Activated CD8-positive, alpha-beta memory T cell treated with anti-CD3 and anti-CD28 coated beads, Interleukin-2, amount 10 ng/mL, durations not matched to agents 7 days and 5 days (primary cell): ENCODE measurements at places on chromosomes 1 and 21.

GRCh38 chr1:90558126-90558525 lies 159.0 kb downstream of the BARHL2 start:
- DNase-seq: no peak

- DNase-seq: peak; percentile 50
Observed at GRCh38 chr1:51214615-51215131, 21.4 kb upstream of the RNF11 start.

- DNase-seq: no peak
Observed at GRCh38 chr1:185920602-185921001, 186.4 kb downstream of the HMCN1 start.

DNA sequence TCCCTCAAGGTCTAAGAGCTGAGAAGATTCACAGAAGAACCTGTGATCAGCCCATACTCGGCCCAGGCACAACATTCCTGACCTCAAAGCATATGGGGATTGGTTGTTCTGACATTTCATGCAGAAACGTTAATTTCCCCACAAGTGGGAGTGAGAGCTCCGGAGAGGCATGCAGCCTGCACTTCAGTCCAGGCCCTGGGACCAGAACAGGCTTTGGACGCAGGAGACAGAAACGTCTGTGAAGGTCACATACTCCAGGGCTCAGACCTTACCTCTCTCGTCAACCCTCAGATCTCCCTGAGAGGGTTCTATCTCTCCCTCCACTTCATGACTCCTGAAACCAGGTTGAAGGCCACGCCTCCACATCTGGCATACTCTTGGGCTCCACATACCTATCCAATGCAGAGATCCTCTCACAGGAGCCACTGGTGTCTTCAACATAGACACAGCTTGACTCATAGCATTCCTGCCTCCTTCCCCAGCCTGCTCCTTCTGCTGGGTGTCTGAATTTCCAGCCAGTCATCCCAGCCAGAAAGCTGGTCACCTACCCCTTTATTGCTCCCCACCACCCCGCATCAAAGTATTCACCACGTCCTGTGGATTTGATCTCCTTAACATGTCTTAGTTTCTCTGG lies 149.2 kb downstream of the OMA1 start:
- no peak for DNase-seq

- no peak for DNase-seq
Observed at GRCh38 chr1:76494807-76495206, 372.5 kb upstream of the ST6GALNAC5 start.

DNA sequence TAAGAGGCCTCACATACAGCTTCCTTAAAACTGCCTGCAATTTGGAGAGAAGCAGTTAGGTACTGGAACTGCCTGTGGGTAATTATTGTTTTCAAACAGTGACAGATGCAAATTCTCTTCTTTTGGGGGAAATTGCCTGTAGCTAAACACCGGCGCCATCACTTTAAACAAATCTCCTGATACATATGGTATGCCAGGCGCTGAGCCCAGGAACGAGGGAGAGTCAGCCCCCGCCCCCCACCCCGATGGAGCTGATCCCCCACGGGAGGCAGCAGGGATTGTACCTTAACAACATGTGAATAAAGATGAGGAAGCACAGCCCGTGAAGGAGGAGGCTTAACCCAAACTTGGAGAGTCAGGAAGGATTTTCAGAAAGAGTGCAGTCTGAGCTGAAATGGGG lies 7.1 kb downstream of the TMEM51 start:
- no peak for DNase-seq
